NCI-H524 treated with DMSO at 0.1 percent for 48 hours (cell line): ENCODE measurements at places on chromosomes 2 and 18.

DNA sequence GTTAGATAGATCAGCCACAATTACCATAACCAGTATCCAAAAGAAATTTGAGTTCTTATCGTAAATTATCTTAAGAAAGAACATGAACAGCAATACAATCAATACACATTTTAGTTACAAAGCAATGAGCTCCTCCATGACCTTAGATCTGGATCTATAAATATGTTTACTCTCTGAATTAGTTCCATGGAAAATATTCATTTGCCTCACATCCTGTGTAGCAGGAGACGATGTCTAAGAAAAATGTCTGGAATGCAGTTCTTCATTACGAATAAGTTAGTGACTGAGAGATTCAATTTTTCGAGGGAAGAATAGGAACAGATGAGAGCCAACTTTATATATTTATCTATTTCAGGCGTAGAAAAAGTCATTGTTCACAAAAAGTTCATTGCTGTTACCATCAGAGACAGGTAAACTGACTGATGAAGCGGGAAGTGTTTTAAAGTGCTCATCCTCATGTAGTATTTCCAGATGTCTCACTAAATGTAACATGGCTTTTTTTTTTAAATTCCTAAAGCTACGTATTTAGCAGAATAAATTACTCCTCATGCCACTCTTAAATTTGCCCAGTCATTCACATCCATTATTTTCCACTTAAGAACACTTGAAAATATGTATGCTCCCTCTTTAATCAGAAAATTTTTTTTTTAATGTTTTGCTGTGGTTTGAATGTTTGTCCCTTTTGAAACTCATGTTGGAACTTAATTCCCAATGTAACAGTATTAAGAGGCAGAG is 106.5 kb upstream of the SCN1A start:
- no peak for DNase-seq

GRCh38 chr2:23905155-23905554 is 21.8 kb downstream of the ATAD2B start:
- DNase-seq = no peak

GRCh38 chr2:200089756-200090109 is 134.4 kb downstream of the MAIP1 start:
- DNase-seq = no peak

DNA sequence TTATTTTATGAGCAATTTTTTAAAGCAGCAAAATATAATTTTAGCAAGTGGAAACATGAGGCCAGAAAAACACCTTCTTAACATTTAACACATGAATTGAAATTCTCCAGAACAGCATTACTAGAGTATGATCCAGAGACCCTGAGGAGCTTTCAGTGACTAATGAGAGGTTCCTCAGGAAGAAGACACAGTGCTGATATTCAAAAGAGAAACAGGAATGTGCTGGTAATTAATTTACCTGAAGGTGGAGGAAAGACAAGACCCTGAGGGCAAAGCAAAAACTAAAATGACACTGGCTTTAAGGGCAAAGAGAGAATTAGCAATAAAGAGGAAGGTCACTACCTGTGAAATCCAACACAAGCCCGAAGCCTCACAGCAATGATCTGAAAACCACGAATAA is 97.0 kb downstream of the CDH2 start:
- no peak for DNase-seq

DNA sequence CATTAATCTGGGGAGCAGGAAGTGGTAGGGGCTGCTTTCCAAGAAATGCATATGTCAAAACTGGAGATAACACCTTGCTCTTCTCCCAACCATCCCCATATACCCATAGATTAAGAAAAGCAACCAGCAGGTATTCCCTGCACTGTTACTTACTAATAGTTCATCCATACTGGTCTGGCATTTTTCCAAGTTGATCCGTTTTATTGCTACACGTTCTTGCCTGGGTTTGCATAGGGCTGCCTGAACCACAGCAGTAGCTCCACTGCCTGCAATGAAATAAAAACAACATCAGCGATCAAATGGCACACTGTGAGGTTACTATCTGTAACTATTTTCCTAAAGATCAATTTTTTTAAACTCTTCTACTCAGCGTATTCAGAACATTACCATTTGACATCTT is 65.6 kb downstream of the STK39 start:
- DNase-seq = peak; percentile 4

DNA sequence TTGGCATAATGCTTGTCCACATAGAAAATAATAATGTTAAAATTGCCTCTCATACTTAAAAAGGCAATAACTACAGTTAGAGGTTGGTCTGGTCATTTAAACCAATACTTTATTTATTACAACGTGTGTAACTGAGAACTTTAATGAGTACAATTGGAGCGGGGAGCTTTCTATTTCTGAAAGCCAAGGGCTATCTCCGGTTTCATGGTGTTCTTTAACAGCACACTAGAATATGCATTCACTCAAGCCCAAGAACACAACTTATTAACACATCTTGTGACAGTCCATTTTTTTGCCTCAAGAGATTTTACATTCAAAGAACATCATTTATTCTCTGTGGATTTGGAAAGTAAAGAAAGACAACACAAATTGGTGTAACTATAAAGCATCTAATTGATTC is 131.8 kb downstream of the KCNH7 start:
- DNase-seq = no peak

GRCh38 chr2:215723631-215724011 is 287.8 kb upstream of the FN1 start:
- DNase-seq = no peak

- no peak for DNase-seq
Observed at GRCh38 chr2:204706939-204707338, 161.7 kb downstream of the PARD3B start.

- no peak for DNase-seq
Observed at GRCh38 chr18:7848054-7848412, 280.9 kb downstream of the PTPRM start.

GRCh38 chr2:80120866-80121265 is 183.7 kb downstream of the LRRTM1 start:
- no peak for DNase-seq

DNA sequence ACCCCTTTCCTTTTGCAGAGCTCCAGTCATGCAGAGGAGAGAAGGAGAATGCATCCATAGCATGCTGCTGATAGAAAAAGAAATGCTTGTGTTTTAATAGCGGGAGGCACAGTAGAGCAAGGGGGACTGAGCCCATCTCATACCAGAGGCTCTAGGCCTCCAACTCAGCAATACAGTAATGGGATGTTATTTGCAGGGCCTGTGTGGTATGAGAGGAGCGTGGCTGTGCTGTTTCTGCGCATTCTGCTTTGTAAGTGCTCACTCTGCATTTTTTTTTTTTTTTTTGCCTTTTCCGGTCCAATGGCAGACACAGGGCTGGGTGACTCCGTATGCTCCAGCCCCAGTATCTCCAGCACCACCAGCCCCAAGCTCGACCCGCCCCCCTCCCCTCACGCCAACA is 200.0 kb downstream of the GBX2 start:
- no peak for DNase-seq

DNA sequence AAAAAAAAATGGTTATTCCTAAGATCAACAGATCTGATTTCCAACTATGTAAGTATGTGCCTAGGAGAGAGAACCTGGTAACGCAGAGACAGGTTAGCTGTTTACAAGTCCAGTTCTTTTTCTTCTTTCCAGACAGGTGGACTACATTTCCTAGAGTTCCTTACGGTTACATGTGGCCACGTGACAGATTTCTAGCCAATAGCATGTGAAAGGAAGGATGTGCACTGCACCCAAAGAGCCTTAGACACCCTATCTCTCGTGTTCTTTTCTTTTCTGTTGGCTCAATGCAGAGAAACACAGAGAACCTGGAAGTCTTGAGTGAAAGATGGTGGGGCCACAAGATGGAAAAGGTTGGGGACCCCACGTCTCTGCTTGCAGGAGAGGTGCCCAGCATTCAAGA is 375.9 kb downstream of the TNS1 start:
- no peak for DNase-seq

DNA sequence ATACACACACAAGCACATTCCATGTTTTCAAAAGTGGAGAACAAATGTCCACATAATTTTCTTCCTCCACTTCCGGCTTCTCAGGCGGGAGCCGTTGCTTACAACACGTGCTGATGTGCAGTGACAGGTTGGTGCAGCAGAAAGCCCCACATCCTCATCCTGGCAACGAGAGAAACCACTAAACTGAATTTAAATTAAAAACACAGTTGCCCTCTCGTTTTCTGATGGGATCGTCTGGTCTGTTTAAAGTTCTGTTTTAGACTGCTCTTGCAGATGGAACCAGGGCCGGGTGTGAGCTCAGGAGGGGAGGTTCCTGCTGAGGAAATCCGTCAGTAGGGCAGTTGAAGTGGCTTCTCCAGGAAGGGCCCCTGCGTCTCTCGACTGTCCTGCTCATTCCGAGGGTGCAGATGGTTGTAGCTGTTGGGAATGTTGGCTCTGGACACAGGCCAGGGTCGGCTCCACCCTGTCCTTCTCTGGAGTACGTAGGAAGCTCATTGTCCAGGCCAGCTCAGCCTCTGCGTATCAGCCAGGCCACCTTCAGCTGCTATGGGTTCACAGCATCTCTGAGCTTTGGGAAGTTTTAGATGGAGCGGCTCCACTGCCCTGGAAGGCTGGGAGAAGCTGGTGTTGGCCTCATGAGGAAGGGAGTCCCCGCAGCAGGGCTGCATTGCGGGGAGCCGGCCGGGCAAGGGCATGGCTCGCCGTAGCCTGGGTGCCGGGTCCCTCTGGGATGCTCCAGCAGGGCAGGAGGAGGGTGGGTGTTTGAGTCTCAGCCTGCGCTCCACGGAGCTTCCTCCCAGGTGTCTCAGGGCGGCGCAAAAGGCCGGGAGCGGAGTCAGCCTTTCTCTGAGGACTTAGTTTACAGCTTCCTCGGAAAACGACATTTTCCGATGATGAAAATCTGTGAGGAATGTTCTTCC is 58.3 kb downstream of the NFATC1 start:
- no peak for DNase-seq

DNA sequence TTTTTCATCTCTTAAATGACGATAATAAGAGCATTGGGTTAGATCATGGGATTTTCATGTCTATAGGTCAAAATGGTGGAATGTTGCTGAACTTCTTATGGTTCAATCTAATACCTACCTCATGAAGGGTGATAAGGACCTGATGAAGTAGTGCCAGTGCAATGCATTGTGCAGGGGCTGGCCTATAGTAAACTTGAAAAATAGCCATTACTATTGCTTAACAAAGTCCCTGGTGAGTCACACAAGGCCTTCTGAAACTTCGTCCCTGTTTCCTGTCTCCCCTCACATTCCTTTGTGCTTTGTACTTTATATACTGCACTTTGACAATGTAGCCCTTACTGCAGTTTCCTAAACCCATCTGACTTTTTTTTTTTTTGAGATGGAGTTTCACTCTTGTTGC is 515.9 kb downstream of the SLC4A3 start:
- no peak for DNase-seq

GRCh38 chr2:74181739-74182138 is 3.1 kb upstream of the MOB1A start:
- DNase-seq = peak; percentile 85

DNA sequence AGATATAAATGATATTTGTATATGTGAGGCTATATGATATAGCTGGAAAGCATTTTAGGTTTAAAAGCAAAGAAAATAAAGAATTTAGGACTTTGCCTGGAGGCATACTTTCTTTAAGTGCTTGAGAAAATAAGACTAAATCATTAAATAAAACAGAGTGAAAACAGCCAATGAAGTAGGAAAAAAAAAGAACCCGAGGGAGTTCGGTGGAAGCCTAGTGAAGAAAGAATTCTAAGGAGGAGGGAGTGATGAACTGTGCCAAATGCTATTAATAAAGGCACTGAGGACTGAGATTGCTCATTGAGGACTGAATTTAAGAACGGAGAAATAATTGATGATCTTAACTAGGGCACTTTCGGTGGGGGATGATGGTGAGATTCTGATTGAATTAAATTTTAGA is 573.5 kb downstream of the DSC3 start:
- DNase-seq = no peak

- DNase-seq = no peak
Observed at GRCh38 chr2:866887-867286, 83.8 kb upstream of the SNTG2 start.

- no peak for DNase-seq
Observed at GRCh38 chr2:118050386-118050785, 36.5 kb upstream of the CCDC93 start.

GRCh38 chr2:239164335-239164871 is 236.4 kb downstream of the HDAC4 start:
- no peak for DNase-seq

DNA sequence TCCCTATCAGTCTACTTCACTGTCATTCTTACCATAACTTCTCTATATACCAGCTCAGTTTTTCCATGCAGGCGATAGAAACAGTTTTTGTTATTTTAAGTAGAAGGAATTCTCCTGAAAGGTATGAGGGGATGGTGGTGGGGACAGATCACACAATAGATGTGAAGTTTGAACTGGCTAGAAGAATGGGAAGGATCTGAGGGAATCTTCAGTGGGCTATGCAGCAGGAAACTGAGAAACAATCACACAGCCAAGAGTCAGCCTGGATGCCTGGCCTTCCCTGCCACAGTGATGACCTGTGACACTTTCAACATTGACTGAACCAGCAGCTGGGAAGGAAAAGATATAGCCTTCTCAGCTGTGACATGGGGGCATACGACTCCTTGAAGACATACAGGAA is 329.1 kb upstream of the GULP1 start:
- no peak for DNase-seq

GRCh38 chr2:183117226-183117625 is 7.0 kb upstream of the NUP35 start:
- no peak for DNase-seq

DNA sequence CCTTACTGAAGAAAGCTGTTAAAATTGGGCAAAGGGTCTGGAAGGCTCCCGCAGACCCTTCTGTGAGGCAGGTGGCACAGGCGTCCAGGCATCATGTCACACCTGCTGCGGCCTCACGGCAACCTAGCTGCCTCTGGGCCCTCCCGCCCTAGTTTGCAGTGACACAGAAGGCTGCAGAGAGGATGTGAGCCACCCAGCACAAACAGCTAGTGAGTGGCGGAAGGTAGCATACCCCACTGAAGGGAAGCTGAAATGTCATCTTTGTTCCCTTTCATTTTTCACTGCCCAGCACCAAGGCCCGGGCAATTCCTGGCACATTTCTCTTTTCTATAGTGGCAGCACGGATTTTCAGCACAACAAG is 53.8 kb downstream of the TRAPPC12 start:
- no peak for DNase-seq

GRCh38 chr2:229695961-229696360 is 18.4 kb downstream of the DNER start:
- DNase-seq = no peak

DNA sequence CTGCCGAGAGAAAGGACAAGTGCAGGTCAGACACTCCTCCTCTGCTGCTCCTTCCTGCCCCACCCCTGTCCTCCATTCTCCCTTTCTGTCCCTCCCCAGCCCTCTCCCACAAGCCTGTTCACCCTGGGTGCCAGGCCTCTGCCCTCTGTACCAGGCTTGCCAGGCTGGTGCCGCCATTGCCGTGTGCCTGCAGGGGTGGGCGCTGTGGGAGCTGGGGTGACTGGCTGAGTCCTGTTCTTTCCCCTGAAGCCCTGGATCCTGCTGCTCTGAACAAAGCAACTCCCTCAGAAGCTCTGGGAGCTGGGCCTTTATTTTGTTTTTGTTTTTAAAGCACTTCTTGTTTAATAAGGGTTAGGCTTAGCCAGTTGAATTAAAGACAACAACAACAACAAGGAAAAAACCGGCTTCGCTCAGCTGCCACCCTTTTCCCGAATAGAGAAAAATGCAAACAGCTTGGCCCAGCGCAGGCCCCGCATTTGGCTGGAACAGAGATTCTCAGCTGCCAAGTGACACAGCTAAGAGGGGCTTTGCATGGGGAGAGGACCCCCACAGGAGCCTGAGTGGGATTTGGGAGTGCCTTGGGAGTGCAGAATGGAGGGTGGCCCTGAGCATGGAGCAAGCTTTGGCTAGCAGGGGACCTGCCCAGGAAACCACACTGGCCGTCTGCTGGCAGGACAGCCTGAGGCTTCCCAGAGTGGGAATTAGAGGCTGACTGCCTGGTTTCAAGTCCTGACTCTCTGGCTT is 9.1 kb downstream of the PCARE start:
- no peak for DNase-seq
